Esophagus squamous epithelium (tissue), 5 donors: ENCODE measurements at places on chromosomes 1 and 21.

DNA sequence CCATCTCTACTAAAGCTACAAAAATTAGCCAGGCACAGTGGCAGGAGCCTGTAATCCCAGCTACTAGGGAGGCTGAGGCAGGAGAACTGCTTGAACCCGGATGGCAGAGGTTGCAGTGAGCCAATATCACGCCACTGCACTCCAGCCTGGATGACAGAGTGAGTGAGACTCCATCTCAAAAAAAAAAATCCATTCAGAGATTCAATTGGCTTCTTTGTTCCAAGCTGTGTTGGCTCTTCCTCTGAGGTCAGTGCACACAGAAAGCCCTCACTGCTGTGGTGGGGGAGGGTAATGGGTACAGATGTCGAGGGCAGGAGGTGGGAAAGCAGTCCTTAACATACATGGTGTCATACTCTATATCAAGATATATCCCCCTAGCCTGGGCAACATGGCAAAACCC, 14.7 kb downstream of the TIE1 start:
- no peak for DNase-seq

DNA sequence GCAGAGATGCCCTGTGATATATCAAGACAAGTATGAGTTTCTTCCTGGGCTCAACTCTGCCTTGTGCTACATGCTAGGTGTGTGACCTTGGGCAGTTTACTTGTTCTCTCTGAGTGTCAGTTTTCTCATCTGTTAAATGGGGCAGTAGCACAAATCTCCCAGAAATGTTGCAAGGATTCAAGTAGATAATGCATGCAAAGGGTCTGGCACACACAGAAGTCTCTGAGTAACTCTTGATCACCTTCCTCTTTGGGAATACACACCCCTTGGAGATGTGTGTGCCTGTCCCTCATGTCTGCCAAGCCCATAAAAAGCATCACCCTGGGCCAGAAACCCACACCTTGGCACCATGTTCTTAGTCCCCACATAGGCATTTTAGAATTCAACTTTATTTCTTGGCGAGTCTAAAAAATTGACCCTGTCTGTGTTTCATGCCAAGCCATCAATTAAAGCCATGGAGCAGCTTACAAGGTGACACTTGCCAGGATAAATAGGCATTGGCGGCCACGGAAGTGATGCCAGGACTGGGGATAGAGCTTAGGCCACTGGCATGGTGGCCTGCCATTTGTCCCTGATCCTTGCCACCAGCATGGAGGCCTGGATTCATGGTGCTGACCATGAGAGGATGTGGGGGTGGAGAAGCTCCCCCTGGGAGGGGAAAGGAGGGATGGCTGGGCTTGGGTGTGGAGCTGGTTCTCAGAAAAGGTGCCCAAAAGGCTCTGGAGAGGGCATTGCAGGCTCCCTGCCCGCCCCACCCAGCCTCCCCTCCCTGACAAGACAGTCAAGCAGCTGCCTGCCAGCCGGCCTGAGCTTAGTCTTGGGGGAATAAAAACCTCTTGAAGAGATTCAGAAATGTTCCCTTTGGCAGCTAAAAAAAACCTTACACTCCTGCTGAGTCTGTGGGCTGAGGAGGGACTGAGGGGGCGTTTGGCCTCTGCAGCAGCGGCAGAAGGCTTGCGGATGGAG, 118.0 kb upstream of the IPO9 start:
- no peak for DNase-seq

DNA sequence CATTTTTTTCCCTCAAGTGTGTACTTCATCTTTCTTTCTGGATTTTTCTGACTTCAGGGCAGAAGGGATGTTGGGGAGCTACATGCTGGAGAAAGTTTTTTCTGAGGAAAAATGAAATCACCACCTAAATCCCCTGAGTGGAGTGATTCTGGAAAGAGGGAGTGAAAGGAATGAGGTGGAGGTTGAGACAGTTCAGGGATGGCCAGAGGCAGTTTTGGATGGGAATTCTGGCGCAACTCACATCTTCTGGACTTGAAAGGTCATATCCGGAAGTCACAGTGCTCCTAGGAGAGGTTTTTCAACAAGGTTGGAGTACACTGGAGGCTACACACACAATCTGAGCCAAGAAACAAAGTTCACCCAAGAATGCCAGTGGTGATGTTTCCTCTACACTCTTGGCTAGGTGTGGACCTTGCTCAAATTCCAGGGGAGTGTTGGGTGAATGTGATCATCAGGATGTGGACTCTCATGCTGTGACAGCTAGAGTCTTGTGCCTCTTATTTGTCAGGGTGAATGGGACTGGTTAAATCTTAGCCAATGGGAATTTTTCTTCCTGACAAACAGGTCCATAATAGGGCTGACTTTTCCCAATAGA, 161.5 kb downstream of the HLX start:
- no peak for DNase-seq

GRCh38 chr1:38997034-38997900, 6.2 kb downstream of the AKIRIN1 start:
- no peak for DNase-seq

GRCh38 chr1:165050246-165050645, 306.3 kb downstream of the LMX1A start:
- no peak for DNase-seq

GRCh38 chr1:14590411-14591180, 7.9 kb upstream of the KAZN start:
- no peak for DNase-seq

DNA sequence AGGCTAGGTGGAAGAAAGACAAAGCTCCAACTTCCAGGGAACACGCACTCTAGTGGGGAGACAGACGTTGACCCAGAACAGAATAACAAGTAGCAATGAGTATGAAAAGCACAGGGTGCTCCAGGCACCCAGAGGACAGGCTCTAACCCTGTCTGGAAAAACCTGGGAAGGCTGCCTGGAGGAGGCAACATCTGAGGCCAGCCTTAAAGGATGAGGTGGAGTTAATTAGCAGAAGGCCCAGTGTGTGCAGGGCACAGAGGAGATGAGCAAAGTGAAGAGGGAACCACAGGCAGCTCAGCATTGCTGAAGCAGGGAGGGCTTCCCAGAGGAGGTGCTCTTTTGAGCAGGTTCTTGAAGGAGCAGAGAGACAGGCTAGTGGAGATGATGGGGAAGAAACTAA, 126.7 kb upstream of the KLHDC7A start:
- no peak for DNase-seq

DNA sequence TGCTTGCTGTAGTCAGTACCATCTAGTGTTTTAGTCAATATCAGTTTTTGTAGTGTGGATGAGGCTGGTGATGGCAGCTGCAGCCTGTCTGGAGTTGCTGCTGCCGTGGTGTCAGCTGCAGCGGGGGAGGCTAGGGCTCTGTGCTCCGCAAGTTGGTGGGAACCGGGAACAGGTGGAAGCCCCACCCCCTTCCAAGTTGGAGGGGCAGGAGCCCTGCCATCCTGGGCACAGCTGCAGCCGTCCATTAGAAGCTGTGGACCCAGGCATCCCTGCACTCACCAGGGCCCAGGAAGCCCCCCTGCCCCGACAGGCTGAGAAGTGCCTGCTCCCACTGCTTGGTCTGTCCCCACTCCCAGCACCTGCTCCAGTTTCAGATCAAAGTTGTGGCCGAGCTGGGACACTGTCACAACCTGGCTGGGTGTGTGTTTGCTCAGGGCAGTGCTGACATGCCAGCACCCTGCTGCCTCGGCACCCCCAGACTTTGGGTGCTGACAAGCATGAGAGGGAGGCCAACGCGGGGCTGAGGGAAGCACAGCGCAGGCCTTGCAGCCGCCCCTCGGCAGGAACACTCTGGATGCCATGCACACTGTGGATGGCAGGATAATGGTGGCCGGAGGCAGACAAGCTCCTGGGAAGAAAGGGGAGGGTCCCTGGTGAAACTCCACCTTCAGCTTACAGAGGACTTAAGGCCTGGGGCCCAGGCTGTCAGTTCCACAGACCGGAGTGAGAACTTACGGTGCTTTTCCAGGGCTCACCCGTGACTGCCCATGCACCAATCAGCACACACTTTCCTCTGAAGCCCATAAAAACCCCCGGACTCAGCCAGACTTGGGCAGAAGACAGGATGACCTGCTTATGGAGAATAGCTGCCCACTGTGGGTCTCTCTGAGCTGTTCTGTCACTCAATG, 86.9 kb downstream of the ADARB1 start:
- no peak for DNase-seq

DNA sequence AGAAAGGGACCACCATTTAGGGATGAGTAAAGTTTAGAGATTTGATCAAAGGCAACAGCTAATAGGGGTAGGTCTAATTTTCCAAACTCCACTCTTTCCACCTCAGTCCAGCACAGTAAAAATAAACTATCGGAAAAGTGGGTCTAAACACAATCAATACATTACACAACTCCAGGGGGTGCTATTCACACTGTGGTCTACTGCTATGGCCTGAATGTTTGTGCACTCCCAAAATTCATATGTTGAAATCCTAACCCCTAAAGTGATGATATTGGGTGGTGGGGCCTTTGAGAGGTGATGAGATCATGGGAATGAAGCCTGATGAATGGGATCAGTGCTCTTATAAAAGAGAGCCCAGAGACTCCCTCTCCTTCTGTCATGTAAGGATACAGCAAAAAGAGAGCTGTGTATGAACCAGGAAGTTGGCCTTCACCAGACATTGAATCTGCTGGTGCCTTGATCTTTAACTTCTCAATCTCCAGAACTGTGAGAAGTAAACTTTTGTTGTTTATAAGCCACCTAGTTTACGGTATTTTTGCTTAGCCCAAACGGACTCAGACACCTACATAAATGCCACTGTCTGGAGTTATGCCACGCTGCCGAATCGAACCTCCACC, 193.9 kb downstream of the OMA1 start:
- DNase-seq, result no peak

DNA sequence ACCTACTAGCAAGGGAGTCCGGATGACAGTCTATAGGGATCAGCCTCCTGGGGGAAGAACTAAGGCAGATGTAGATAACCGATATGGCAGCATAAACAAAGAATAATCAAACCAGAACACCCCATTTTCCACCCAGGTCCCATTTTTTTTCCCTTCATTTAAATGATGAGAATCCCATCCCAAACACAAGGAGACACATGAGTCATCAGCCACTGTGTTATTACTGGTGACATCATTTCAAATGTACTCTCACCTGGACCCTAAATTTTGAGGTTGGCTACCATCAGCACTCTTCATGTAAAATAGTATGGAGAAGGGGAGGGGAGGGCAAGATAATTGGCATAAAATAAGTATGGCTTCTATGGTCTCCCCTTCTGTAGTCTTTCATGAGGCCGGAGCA, 108.9 kb upstream of the GUCA2B start:
- no peak for DNase-seq

GRCh38 chr1:183198463-183198862, 12.4 kb downstream of the LAMC2 start:
- no peak for DNase-seq

GRCh38 chr1:230167419-230167852, 100.4 kb downstream of the GALNT2 start:
- no peak for DNase-seq

- DNase-seq, result no peak
Measured at GRCh38 chr1:43279161-43279560, 6.2 kb downstream of the C1orf210 start.

DNA sequence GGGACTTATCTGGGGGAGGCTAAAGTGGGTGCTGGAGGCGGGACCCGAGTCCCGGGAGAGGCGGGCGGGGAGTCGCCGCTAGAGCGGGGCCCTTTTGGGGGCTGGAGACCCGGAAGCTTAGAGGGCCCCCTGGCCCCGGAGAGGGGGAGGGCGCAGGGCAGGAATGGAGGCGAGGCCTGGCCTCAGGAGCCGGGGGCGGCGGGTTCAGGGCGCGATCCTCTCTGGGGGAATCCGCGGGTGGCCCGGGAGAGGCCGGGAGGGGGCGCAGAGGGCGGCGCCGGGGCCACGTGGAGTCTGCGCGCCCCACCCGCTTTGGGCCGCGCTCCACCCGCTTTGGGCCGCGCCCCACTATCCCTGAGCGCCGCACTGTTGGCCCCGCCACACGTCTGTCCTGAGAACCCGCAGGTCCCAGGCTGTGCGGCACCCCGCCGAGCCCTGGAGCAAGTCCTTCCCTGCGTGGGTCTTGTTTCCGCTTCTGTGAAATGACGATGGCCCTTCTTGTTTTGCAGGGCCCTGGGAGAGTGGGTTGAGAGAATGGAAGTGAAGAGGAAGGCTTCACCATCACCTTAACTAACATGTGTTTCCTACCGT, 84.4 kb downstream of the NKAIN1 start:
- DNase-seq, result peak; percentile 18

GRCh38 chr1:36157973-36158826, 2.2 kb downstream of the MAP7D1 start:
- DNase-seq, result no peak

GRCh38 chr1:63199706-63200335, 122.5 kb upstream of the FOXD3 start:
- no peak for DNase-seq

DNA sequence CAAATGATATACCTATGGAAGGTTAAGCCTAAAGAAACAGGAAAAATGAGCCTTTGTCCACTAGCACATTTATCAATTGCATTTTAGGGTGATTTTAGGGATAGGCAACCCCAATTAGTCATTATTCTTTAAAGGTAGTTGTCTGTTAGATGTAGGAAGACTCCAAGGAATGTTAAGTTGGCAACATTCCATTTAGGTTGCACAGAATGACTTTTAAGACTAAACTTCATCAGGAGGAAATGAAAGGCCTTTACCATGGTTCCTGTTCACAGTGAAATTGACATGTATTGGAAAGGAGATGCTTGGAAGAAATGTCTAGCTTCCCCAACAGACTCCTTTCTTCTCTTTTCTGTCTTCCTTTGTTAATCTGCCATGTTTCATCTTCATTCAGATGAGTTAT, 1.6 kb upstream of the APOBEC4 start:
- DNase-seq, result no peak

GRCh38 chr1:222196736-222197135, 351.2 kb downstream of the HHIPL2 start:
- no peak for DNase-seq

DNA sequence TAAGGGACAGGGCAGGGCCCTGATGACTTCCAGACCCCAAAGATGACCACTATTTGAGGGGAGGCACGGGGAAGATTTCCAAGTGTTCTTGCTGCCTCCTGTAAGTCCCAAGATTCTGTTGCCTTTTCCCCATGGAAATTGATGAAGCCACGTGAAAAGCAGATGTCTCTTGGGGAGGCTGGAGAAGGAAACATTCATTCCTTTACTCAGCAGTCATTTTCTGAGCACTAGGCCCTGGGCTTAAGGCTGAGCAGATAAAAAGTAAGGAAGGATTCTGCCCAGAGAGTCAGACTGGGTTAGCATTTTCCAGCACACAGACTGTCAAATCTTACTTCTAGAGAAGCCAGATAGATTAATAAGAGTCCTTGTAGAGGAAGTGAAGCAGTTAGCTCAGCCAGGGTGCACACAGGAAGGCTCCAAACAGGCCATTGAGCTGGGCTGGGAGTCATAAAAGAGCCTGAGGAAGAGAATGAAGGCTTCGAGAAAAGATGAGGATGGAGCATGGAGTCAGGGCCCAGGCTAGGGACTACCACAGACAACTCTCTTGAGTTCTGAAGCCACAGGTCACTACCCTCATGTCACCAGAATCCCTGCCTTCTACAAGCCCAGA, 10.1 kb downstream of the EXTL1 start:
- DNase-seq, result no peak
